ENCODE measurements at places on chromosomes 2 and 18. TPM values are rescaled to one million over a fixed set of nuclear protein-coding genes. Genes with fewer than 3 reads are reported as not detected.

DNA sequence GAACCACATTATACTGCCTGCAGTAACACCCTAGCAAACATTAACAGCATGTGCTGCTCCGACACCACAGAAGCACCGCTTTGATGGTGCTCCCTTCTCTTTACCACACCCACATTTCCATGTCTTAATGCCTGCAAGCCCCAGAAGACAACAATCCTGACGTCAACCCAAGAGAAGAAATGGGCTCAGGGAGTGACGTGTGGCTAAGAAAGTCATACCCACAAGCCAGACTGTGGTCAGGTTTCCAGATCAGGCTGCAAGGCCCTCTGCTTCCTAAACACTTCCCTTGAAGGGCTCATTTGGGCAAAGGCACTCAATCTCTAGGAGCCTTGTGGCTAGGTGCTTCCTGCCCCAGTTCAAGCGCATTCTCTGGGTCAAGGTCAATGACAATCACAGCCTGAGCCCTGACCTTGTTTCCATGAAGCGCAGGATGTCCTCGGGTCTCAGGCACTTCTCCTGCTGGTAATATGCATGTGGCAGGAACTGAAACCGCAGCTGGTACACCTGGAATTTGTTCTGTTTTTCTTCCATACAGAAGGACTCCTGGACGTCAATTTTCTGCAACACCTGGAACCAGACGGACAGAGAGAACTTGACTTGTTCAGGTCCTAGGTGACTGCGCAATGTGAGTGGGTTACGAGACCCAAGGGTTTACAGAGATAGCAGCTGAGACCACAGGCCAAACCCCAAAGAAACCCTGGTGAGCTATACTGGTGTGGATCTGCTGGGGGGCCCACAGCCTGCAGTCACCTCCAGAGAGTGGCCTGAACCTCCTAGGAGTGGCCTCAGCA lies 67.2 kb downstream of the POLR1A start:
- no peak for DNase-seq

DNA sequence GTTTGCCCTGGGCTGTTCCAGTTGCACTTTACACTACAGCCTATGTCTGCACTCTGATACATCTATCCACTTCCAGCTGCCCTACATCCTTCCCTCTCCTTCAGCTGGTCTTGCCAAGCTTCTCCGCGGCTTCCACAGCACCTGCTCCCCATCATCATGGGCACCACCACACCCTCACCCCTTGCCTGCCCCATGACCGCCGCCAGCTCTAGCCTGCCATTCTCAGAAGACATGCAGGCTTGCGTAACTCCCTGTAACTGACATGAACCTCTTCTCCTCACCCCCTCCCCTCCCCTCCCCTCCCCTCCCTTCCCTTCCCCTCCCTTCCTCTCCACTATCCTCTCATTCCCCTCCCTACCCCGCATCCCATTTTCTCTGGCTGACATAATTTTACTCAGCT lies 46.0 kb downstream of the PAX8 start:
- DNase-seq, result no peak

- no peak for DNase-seq
Observed at GRCh38 chr2:63486861-63487290, 101.4 kb downstream of the WDPCP start.

GRCh38 chr2:203909261-203909967 lies 27.1 kb upstream of the ICOS start:
- DNase-seq, result peak; percentile 59

GRCh38 chr2:23698721-23699579 lies 228.0 kb downstream of the ATAD2B start:
- DNase-seq, result peak; percentile 54

DNA sequence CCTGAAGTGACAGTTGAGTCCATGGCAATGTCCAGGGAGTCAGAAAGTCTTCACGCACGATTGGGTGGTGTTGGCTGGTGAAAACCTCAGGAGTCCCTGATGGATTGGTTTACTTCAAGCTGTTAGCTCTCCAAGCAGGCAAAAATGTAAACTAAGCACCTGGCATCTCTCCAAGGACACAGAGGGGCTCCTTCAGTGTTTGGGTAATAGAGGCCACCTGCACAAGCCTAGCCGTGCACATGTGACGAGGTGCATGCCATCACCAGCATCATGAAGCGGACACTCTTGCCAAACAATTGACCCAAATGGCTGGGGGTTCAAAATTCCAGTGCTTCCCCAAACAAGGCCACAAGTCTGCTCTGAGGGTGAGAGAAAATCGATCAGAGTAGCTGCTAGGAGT lies 104.7 kb upstream of the CD302 start:
- no peak for DNase-seq

DNA sequence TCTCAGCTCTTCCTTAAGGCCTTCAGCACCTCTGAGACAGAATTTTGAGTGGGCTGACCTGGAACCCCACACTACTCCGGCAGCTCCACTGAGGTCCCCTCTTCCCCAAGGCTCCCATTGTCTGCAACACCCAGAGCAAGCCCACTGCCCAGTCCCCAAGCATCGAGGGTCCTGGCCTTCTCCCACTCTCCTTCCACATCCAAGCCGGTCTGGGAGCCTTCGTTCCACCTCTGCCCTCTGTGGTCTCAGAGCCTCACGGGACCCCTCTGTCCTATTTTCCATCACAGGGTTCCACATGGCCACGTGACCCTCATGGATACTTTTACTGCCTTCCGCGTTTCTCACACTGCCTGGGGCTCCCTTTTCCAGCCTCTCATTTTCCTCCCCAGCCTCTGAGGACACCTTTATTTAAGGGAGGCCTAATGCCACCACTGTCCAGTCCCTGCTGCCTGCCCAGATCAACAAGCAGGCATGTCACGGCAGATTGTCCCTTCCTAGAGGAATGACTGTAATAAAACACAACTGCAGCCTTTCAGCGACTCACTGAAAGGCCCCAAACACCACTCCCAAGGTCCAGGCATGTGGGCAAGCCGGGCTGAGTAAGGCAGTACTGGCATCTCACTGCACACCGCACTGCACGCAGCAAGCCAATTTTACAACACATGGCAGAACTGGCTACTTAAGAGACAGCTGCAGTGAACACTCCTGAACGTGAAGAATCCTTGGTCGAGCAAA lies 7.9 kb upstream of the SALL3 start:
- DNase-seq, result no peak

DNA sequence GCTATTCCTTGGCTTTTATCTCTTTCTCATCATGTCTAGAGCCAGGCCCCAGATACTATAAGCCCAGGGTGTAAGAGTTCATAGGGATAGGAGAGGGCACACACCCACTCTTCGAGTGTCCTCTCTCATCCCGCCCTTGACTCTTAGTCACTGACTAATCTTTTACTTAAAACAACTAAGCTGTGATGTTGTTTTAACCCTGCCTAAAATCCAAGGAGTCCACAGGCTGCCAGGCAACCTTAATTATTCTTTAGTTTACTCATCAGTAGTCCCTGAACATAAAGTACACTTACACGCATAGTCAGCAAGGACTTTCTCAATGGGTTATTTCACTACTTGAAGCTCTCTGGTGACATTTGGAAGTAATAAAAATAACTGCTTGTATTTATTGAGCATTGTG lies 28.4 kb downstream of the GREB1L start:
- no peak for DNase-seq

The FHOD3 gene
- polyA plus RNA-seq, result 1.5 TPM

The UPP2 gene
- 0.30 TPM for polyA plus RNA-seq

The SPP2 gene
- polyA plus RNA-seq, result not detected

Data from right lung (tissue), 10 donors.